Activated CD4-positive, alpha-beta T cell treated with anti-CD3 and anti-CD28 coated beads for 4 hours (primary cell): ENCODE measurements at places on chromosomes 2 and 18.

GRCh38 chr2:64211276-64211921, 67.2 kb upstream of the PELI1 start:
- no peak for DNase-seq

GRCh38 chr2:121377646-121378045, 92.6 kb upstream of the TFCP2L1 start:
- no peak for DNase-seq

DNA sequence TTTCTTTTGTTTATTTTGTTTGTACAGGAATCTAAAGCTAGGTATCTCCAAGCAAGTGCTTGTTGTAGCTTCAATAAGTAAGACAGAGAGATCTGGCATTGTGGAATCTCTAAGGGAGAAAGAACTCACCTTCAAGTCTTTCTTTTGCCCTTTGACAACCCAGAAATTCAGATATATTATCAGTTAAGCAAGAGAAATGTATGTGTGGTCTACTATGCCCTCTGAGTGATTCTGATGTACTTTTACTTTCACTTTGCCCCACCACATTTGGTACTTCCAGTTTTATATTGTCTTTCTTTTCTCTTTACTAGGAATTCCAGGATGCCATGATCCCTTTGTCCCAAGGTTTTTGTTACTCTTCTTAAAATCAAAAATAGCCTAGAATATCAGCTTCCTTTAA, 259.6 kb upstream of the PIK3C3 start:
- no peak for DNase-seq

- DNase-seq = no peak
Observed at GRCh38 chr2:135798762-135799161, 38.2 kb downstream of the LCT start.

- DNase-seq = no peak
Observed at GRCh38 chr2:33246432-33246831, 230.0 kb upstream of the RASGRP3 start.

DNA sequence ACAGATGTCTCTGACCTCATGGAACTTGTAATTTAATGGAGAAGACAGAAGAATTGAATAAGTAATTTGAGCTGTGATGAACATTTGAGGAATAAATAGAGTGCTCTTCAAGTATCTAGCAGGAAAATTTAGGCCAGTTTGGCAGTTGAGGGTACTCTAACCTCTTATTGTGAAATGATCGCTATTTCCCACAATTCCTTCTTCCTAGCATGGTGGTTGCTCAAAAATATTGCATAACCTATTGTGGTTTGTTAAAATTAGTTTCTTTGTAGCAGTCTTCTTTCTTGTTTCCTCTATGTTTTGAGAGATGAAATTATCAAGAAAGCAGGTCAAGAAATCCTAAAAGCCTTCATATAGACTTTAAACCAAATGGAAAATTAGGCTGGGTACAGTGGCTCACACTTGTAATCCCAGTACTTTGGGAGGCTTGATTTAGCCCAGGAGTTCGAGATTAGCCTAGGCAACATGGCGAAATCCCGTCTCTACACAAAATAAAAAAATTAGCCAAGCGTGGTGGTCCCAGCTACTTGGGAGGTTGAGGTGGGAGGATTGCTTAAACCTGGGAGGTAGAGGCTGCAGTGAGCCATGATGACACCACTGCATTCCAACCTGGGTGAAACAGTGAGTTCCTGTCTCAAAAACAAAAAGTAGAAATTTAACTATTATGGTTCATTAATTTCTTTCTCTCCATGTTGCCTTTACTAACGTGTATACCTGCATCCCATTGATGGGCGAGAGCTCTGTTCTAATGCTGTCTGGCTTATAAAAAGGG, 58.7 kb downstream of the RBKS start:
- DNase-seq = no peak
